ENCODE measurements at places on chromosomes 7 and 10.

DNA sequence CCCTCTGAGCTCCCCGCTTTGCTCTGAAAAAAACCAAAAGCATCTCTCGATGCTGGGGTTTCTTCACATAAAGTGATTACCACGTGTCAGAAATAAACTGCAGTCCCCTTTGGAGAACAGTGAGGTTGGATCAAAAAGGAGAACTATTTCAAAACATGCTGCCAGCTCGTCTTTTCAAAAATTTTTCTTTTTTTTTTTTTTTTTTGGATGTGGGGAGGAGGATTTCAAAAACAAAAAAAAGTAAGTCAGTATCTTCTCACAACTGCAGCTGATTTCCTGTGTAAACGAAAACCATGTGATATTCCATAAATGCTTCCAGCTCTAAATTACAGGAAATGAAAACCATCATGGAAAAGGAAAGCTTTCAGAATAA is 155.0 kb upstream of the LYZL2 start:
- peak; percentile 71 for DNase-seq

DNA sequence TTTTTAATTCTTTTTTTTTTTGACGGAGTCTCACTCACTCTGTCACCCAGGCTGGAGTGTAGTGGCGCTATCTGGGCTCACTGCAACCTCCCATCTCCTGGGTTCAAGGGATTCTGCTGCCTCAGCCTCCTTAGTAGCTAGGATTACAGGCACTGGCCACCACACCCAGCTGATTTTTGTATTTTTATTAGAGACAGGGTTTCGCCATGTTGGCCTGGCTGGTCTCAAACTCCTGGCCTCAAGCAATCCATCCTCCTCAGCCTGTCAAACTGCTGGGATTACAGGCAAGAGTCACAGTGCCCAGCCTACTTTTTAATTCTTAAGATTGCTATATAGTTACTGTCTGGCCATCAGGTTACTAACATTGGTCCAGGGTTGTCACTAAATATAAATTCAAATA is 59.6 kb downstream of the ZNF277 start:
- DNase-seq, result no peak

DNA sequence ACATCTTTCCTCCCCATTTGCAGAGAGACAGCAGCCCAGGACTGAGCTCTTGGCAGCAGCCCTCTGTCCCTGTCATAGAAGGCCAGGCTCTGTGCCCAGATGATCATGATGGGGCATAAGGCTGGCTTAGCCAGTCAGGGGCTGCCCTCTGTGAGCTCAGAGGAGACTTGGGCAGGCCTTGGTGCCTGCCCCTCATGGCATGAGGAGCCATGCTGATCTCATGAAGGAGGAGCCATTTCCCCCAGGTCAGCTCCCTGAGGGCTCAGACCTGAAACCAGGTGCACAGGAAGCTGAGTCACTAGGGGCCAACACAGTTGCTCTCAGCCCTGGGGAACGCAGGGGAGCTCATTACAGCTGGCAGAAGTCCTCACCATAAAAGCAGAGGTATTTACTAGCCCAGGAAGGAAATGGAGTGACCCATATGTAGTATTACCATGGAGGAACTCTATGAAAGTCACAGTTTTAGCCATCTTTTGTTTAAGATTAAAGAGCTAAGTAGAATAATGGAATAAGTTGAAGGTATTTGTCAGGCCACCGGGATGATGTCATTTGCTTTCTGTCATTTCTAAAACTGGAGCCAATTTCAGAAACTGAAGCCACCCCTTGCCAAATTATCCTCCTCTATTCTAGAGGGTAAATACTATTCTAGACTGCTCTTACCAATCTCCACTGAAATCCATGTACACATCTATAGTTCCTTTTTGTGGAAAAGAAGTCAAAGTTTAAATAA is 362.4 kb upstream of the ZNF32 start:
- DNase-seq, result no peak

DNA sequence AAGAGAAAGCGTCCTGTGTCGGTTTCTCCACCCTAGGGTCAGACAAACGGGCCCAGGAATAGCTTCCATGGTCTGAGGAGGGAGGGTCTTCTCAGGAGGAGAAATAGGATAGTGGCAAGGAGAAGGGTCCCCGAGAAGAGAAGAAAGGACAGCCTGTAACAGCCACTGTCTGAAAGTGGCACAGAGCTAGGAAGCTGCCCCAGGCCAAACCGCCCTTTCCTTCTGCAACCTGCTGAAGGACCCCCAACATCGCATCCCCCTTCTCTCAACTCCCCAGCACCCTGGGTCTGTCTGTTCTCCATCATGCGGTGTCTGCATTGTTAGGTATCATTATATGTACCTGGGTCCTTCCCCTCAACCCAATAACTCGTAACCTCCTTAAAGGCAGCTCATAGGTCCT is 47.1 kb downstream of the COL17A1 start:
- DNase-seq, result no peak

- DNase-seq, result no peak
Measured at GRCh38 chr10:69458430-69459100, 7.3 kb downstream of the TSPAN15 start.

DNA sequence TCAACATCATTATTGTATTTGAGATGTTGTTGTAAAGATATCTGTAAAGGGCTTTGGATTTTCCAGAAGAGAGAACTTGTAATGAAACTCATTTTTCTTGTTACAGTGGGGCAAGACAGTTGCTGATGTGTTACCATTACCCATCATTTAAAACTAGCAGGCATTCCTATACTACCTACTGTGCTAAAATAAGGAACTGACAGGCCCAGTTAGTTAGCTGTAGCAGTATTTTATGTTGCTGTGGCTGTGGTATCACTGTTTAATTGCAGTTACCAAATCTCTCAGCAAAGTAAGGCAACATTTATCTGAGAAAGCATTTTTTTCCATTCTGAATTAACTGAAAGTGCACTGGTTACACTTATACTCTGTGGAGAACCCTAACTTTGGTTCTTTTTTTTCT is 9.9 kb downstream of the ST7 start:
- DNase-seq, result no peak

GRCh38 chr10:69742928-69743602 is 58.6 kb upstream of the COL13A1 start:
- DNase-seq, result no peak

DNA sequence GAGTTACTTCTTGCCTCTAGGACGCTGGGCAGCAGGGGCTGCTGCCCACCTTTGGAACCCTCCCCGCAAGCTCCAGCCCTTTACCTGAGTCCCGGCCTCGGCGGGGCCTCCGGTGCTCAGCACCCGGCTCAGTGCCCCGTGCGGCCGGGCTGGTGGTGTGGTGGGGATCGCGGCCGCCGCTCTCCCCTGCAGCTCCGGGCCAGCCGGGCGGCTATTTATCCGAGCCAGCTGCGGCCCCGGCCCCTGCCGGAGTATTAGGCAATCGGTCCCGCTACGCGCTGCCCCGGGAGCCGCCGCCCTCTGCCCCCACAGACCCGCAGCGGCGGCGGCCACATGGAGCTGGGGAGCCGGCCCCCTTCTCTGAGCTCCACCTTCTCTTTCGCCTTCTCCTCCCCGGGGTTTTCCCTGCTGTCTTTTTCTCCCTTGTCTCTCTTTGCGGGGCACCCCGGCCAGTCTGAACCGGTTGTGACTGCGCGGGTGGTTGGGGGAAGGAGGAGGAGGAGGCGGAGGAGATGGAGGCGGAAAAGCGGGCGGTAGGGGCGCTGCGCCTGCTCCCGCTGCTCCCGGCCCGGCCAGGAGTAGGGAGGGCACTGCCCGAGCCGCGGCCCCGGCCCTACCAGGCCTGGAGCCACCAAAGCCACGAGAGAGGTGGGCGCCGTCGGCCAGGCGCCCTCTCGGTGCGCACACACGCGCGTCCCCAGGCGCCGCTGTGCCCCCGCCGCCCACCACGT is at the start of gene SLC16A9:
TSS of gene SLC16A9 (minus strand) at position 456 of the 731 bp plus-strand sequence. CDS start 25,559 bp downstream, outside the sequence.
- DNase-seq, result peak; percentile 5

GRCh38 chr10:94673614-94674321 is 9.8 kb upstream of the CYP2C18 start:
- no peak for DNase-seq

DNA sequence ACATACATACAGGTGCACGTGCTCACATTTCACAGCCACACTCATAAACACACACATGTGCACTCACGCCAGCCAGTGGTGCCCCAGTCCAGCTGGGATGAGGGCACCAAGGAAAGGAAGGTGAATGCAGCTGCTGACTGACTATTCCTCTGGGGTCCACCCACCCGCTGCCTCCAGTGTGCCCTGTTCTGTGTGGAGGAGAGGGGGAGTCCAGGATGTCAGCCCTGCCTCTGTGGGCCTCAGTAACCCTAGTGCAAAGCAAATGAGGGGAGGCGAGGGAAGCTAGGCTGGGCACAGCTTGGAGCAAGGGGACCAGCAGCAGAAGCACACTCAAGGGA is 57.6 kb downstream of the YKT6 start:
- DNase-seq, result no peak

GRCh38 chr7:145884716-145885514 is 231.7 kb upstream of the CNTNAP2 start:
- no peak for DNase-seq

DNA sequence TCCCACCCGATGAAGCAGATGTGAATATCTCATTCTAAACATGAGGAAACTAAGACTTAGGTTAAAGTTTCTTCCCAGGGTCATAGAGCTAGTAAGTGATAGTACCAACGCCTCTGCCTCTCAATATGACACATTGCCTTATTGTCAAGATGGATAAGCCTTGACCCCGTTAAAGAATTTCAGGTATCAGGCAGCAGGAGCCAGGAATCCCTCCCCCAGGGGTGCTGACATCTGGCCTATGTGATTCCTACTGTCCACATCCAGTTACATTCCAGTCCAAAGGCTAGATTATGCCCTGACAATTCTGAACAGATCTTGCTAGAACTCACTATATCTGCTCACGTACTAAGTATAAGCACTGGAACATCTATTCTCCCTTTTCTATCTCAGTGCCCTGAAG is 58.0 kb upstream of the ASAH2 start:
- no peak for DNase-seq

All from fibroblast of skin of left quadriceps (primary cell).